ENCODE measurements at places on chromosomes 6 and 20.

DNA sequence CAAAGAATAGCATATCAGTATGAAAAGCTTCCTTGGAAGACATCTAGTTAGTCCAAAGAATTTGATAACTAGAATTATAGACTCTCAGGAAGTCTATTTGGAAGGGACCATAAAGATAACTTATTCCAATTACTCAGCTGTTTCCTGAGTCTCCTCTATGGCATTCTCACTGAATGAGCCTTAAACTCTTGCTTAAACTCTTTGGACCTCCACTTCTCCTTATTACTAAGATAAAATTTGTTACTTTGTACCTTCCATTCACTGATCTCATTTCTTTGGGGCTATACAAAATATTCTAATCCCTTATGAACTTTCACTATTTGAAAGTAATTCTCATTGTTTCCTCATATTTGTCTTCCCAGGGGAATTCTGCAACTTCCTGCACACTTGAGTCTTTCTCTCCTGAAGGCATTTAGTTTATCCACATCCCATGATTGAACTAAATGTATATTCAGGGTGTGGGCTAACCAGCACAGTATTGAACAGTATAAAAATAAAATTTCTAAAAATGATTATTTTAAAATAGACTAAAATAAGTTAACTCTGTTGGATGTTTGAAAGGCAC, 67.1 kb upstream of the NOTCH4 start:
- DNase-seq, result no peak

DNA sequence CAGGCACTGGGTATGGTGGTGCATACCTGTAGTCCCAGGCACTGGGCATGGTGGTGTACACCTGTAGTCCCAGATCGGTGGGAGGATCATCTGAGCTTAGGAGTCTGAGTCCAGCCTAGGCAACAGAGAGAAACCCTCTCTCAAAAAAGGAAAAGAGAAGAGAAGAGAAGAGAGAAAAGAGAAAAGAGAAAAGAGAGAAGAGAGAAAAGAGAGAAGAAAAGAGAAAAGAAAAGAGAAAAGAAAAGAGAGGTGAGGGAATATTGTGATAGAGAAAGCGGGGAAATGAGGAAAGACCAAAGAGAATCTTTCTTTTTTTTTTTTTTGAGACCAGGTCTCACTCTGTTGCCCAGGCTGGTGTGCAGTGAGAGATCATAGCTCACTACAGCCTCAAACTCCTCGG, 108.7 kb downstream of the ARHGAP18 start:
- DNase-seq, result no peak

GRCh38 chr20:32484225-32484957, 100.7 kb downstream of the NOL4L start:
- DNase-seq, result peak; percentile 72

- peak; percentile 18 for DNase-seq
These were observed 42.3 kb downstream of the RPP40 start for GRCh38 chr6:4961322-4962168.

- no peak for DNase-seq
These were observed 31.1 kb downstream of the SNHG17 start for GRCh38 chr20:38404016-38404415.

- peak; percentile 66 for DNase-seq
These were observed 20.1 kb upstream of the PBOV1 start for GRCh38 chr6:138238368-138238767.

GRCh38 chr6:113529879-113530278, 327.3 kb upstream of the MARCKS start:
- DNase-seq, result no peak

DNA sequence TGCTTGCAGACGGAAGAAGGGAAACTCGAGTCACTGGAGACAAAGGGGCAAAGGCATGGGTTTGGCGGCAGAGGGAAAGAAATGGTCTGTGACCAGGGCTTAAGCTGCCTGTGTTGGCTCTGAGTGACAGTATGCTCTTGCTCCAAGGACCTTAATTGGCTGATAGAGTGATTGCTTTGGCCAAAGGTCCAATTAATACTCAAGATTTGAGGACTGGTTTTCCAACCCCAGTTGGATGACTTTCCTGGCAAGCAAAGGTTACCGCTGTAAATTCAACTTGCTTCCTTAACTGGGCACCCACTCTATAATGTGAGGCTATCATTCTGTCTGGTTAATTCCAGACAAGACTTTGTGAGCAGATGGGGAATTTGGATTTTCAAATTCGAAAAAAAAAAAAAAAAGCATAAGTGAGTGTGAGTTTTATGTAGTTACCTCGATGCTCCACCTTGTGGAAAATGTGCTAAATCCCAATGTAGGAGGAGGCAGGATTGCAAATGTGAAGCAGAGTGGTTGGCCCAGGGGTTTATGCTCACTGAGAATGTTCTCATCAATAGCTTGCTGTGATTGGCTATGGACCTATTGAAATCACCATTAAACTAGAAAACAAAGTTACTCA, 150.7 kb upstream of the GMDS start:
- DNase-seq, result no peak

- no peak for DNase-seq
These were observed 10.7 kb downstream of the FIG4 start for GRCh38 chr6:109701774-109702173.

DNA sequence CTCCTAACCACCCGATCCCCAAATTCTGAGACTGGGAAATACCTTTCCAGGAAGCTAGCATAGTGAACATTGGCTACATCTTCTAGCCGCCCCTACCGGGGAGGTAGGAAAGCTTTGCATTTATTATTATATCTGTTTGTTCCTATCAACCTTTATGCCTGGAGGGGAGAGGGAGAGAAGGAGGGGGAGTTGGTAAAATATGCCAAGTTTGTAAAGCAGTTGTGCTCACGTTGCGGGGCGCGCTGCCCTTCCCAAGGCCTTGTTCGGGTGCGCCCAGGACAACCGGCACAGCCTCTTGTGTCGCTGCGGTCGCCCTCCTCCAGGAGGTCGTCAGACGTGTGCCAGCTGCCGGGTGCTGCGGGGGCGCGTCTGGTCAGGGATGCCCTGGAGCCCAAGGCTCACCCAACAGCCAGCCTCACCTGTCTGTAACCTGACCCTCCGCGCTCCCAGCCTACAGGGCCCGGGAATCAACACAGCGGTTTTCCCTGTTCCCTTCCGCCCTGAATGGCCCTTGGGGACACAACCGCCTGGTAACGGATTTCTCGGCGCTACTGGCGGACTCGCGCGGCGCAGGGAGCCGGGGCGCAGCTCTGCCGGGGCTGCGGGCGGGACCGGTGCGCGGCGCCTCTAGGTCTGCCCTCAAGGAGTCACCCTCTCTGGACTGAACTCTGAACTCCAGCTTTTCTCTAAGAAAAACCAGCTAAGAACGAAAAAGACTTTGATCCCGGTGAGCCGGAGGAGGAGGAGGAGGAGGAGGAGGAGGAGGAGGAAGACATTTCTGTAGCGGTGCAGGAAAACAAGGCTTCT, 1.1 kb upstream of the OVOL2 start:
- peak; percentile 96 for DNase-seq

DNA sequence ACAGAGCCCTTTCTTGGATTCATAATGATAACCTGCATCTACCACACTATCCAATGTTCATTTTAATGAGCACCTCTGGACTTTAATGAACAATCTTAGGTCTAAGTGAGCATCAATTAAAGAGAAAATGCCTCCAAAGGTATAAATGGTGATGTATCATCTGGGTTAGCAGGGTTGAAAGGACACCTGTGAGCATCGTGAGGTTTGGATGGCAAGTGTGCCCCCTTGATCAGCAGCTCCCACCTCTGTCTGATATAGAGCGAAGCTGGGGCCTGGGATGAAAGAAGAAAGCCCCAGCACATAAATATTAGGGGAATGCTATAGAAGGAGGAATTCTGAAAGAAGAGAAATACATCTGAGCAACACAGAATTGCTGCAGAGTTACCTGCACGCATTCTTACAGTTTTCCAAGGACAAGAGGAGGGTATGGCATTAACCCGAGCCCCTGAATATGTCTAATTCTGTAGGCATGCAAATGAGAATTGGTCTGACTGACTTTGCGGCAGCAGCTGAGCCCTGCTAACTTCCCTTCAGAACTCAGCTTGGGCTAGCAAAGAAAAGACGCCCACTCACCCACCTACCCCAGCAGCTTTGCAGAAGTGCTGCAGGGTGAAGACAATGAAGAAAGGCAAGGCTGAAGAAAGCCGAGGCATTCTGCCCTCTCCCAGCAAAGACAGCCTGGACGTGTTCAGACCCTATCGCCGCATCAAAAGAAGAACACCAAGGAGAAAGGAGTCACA, 136.2 kb downstream of the GMPR start:
- DNase-seq, result no peak

- DNase-seq, result no peak
These were observed 216.2 kb downstream of the EYA2 start for GRCh38 chr20:47110819-47111218.

GRCh38 chr20:58547623-58548475, 32.6 kb upstream of the APCDD1L start:
- no peak for DNase-seq

GRCh38 chr6:105560611-105561066, 157.8 kb upstream of the PREP start:
- DNase-seq, result no peak

GRCh38 chr20:17622851-17623508, 53.1 kb downstream of the DSTN start:
- DNase-seq, result no peak

GRCh38 chr6:111799576-111800258, 73.5 kb downstream of the FYN start:
- no peak for DNase-seq

DNA sequence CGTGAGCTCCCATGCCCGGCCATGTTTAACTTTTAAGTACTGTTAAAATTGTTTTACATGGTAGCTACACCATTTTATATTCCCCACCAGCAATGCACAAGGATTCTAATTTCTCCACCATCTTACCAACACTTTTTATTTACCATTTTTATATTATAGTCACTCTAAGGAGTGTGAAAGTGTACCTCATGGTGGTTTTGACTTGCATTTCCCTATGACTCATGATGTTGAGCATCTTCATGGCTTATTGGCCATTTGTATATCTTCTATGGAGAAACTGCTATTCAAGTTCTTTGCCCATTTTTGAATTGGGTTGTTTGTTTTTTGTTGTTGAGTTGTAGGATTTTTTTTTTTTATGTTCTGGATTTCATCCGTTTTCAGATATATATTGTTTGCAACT, 15.6 kb upstream of the BPHL start:
- no peak for DNase-seq

DNA sequence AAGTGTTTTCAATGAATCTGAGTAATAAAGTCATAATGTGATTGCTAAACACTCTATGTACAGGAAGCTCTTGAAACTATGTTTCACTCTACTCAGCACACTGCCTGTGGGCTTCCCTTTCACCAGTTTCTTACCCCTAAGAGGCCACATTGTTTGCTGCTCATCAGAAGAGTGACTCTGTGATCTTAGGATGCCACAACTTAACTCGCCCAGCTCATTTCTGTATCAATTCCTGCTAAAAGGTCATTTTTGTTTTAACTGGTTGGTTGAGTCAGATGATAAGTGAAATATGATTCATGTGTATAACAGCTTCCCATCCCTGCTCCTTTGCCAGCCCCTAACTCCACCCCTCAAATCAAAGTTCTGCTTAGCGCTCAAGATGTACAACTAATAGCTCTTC, 9.8 kb upstream of the NDUFAF4 start:
- DNase-seq, result no peak

- DNase-seq, result no peak
These were observed 387.5 kb downstream of the HACE1 start for GRCh38 chr6:104472021-104472901.

GRCh38 chr20:62647521-62648317, 5.4 kb downstream of the SLCO4A1 start:
- DNase-seq, result no peak

Data from DMS53 (cell line).